Left lung (tissue), 14 donors: ENCODE measurements at places on chromosomes 6 and 20.

DNA sequence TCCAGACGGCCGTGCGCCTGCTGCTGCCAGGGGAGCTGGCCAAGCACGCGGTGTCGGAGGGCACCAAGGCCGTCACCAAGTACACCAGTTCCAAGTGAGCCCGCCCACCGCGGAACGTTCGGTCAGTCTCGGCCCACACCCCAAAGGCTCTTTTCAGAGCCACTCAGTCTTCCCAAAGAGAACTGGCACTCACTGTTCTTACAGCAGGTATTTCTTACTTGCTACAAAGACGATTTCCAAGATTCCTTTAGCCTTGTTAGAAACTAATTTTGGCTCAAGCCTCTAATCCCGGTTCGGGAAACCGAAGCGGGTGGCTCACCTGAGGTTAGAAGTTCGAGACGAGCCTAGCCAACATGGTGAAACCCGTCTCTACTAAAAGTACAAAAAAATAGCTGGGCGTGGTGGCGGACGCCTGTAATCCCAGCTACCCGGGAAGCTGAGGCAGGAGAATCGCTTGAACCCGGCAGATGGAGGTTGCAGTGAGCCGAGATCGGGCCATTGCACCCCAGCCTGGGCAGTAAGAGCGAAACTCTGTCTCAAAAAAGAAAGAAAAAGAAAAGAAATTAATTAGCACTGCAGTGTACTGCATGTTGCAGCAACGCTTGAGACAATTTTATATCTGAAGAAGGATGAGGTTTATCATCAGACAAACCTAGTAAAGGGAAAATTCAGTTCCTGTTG lies 73.1 kb downstream of the OR2B2 start:
- peak; percentile 67 for DNase-seq

GRCh38 chr6:127514773-127515227 lies 4.3 kb downstream of the MTCL3 start:
- peak; percentile 44 for DNase-seq

DNA sequence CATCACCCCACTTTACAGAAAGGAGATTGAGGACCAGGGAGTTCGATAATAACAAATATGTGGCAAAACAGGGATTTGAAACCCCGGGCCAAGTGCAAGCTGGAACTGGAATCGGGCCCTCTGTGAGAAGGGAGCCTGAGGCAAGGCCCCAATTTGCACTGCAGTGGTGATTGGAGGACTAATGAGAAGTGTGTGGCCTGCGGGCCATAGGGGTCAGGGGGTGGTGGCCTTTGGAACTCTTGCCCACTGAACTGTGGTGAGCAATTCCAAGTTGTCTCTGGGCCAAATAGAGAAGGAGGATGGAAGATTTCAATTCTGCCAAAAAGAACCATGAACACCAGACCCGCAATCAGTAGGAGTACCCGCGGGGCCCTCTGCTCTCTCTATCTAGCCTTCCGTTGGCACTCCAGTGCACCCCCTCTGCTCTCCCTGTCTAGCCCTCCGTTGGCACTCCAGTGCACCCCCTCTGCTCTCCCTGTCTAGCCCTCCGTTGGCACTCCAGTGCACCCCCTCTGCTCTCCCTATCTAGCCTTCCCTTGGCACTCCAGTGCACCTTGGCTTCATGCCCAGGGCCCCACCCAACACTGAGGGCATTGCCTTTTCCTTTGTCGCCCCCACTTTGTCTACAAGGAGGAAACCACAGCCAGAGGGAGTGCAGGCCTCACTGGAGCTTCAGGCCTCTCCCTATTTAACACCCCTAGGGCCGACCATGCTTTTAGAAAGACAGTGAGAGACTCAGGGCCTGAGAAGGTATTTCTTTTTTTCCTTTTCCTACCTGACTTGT lies 6.0 kb upstream of the PTPRA start:
- no peak for DNase-seq

DNA sequence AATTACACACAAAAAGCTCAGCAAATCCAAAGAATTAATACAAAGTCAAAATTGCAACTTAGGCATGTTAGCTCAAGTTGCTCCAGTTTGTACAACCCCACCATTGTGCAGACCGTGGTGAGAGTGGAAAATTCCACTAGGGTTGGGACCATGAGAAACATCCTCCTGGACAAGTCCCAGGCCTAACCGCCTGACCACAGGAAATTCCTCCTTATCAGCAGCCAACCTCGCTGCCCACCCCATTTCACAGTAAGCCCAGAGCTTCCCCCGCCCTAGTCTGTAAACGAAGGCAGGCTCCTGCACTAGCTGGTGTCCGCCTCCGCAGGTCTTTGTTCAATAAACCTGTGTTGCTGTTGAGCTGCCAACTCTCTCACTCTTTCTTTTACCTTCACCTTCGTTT lies 1023.3 kb downstream of the EYS start:
- no peak for DNase-seq

- DNase-seq = no peak
Measured at GRCh38 chr6:74734901-74735300, 471.0 kb downstream of the COL12A1 start.

DNA sequence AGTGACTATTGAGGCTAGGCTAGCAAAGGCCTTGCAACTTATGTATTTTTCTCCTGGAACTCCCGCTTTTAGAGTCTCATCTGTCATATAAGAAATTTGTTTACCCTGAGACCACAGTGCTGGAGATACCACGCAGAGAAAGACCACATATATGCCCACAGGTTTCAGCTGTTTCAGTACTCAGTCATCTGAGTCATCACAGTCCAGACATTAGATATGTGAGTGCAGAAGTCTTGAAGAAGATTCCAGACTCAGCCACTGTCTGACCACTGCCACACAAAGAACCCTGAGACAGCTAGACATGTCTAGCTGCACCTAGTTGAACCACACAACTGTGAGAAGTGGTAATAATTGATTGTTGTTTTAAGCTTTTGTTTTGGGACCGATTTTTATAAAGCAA lies 648.3 kb downstream of the EPM2A start:
- no peak for DNase-seq

DNA sequence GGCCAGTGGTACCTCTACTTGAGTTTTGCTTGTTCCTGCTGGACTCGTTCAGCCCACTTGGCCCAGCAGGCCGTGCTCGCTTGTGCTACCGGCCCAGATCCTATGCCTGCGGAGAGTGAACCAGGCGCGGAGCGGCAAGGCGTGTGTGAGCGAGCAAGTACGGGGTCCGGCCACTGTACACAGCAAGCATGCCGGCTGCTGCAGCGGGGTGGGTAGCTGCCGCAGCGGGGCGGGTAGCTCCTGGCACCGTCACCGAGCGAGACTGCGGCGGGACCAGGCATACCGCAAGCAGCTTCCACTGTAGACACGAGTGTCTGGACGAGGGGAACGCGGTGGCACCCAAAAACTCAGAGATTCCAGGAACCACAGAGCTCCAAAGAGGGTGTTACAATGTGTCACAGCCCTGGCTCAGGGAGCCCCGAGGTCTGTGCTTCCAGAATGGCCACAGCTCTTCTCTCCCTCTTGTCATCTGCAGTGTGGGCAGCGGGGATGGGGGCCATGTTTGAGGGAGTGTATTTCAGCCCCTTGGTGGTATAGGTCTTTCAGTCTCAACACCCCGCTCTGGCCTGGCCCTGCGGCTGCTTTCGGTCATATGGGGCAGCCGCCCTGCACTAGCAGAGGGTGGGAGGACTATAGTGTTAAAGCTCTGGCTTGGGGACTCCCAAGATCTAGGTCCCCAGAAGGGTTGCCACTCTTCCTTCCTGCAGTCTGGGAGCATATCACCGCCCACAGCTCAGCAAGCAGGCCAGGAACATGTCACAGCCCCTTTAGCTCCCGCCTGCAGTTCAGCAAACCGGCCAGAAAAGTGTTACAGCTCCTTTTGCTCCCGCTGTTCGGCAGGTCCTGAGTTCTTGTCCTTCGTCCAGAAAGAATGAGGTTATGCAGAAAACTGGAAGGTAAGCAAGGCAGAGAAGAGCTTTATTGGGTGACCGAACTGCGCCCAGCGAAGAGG lies 6.1 kb upstream of the RWDD1 start:
- DNase-seq = no peak

- DNase-seq = no peak
Measured at GRCh38 chr20:36688630-36689029, 42.6 kb upstream of the SLA2 start.

DNA sequence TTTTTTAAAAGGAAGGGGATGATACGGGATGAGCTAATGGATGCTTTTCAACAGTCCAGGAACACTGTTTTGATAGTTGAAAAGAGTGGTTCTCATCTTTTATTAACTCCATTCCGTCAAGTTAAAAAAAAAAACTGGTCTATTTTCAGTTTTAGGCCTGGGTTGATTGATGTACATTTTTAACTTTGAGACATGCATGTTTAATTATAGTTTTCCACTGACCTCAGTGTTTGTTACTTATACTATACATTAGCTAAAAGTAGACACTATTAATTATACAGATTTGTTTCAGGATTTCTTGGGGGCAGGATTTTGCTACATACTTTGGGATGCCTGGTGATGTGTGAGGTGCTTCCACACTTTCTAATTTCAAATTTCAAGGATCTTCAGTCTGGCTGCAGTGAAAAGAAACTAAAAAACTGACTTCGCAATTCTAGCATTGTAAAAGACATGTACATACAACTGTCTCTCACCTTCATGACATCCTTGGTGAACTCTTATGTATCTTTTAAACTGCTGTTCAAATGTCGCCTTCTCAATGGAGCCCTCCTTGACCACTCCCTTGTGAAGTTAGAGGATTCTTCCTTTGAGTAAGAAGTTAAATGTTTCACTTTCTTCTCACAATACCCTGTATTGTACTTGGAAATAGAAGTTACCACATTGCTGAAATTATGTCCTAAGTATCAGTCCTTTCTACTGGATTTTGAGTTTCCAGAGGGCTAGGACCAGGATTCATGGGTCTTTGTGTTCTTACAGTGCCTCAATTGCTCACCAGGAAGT lies 101.7 kb downstream of the TSHZ2 start:
- no peak for DNase-seq

- no peak for DNase-seq
Measured at GRCh38 chr6:112800916-112801315, 453.8 kb downstream of the RFPL4B start.

GRCh38 chr20:868279-868678 lies 34.8 kb downstream of the FAM110A start:
- DNase-seq = no peak

GRCh38 chr6:89536231-89536630 lies 102.3 kb downstream of the LYRM2 start:
- DNase-seq = no peak

- DNase-seq = no peak
Measured at GRCh38 chr6:105755885-105756284, 330.3 kb upstream of the PRDM1 start.

DNA sequence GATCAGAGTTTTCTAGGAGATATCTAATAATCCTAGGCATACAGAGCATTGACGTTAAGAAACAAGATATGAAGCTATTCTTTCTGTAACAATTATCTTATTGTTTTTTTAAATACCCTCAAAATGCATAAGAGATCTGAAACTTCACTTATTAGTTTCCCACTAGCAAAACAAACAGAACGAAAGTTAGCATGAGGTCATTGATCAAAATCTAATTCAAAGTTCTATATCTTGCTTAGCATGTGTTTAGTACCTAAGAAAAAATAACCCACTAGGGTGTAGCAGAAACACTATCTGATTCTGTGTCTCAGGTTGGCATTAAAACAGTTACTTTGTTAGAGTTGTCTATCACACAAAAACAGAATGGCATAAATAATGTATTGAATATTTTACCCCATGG lies 1288.4 kb downstream of the EPHA7 start:
- no peak for DNase-seq

DNA sequence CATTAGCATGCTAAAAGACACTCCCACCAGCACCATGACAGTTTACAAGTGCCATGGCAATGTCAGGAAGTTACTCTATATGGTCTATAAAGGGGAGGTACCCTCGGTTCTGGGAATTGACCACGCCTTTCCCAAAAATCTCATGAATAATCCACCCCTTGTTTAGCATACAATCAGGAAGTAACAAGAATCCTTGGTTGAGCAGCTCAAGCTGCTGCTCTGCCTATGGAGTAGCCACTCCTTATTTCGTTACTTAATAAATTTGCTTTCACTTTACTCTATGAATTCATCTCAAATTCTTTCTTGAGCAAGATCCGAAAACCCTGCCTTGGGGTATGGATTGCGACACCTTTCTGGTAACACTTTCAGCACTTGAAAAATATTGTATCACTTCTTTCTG lies 243.0 kb downstream of the BMP2 start:
- no peak for DNase-seq

GRCh38 chr6:121187200-121187832 lies 147.0 kb downstream of the TBC1D32 start:
- DNase-seq = no peak

GRCh38 chr6:166989427-166990032 lies 9.7 kb upstream of the CEP43 start:
- DNase-seq = no peak

- no peak for DNase-seq
Measured at GRCh38 chr6:35086282-35086632, 54.9 kb downstream of the TCP11 start.

GRCh38 chr20:18978311-18978710 lies 164.7 kb downstream of the SCP2D1 start:
- no peak for DNase-seq

GRCh38 chr6:156046841-156047449 lies 591.3 kb upstream of the NOX3 start:
- DNase-seq = no peak

GRCh38 chr20:45039475-45039820 lies 61.5 kb downstream of the KCNS1 start:
- DNase-seq = peak; percentile 31

- DNase-seq = no peak
Measured at GRCh38 chr6:73694711-73695411, 1.1 kb upstream of the CD109 start.

GRCh38 chr6:144660561-144661115 lies 375.5 kb downstream of the UTRN start:
- no peak for DNase-seq

DNA sequence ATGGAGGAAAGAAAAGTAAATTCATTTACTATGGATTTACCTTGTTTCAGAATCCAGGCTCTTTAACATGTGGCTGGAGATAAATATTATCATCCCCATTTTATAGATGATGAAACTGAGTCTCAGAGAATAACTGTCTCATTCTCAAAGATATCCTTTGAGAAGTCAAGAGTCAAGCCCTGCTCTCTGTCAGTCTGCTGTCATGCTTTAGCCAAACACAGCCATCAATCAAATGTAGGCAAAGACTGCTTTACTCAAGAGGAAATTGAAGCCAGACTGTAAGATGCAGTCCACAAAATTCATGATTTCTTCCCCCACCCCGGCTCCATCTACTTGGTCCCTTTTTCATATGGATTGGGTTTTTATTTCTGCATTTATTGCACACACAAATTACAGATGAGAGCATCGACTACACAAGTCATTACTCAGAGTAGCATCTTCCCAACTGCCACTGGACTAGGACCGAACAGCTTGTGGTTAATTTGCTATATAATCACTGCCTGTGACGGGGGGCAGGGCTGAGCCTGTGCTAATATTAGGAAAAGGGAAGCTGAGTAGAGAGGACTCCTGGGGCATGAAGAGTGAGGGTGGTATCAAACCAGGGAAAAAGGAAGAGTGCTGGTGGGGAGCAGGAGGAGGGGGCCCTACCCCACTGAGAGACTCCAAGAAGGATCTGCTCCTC lies 102.7 kb upstream of the TOP1 start:
- no peak for DNase-seq
